ENCODE measurements at places on chromosomes 2 and 18. TPM values are rescaled to one million over a fixed set of nuclear protein-coding genes. Genes with fewer than 3 reads are reported as not detected.

- no peak for DNase-seq
Observed at GRCh38 chr2:145807968-145808367, 1288.0 kb upstream of the ZEB2 start.

DNA sequence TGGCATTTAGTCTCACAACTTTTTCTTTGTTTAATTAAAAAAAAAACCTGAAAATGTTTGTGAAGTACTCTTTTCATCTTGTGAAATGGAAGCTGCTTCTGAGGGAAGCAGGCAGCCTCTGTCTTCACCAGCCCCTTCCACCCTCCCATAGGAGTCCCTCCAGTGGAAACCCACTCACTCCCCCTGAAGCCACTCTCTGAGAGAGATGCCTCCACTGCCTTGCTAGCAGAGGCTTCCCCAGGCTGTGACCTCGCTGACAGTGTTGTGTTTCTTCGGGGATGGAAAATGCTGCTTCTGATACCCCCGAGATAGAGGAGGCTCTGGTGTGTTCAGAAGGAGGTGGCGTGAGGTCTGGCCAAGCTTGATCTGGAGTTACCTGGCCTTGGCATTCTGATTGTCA is 59.9 kb downstream of the SH3RF3 start:
- no peak for DNase-seq

- DNase-seq = no peak
Observed at GRCh38 chr2:221767106-221768012, 195.3 kb upstream of the EPHA4 start.

- DNase-seq = no peak
Observed at GRCh38 chr18:36558234-36558633, 260.7 kb downstream of the FHOD3 start.

DNA sequence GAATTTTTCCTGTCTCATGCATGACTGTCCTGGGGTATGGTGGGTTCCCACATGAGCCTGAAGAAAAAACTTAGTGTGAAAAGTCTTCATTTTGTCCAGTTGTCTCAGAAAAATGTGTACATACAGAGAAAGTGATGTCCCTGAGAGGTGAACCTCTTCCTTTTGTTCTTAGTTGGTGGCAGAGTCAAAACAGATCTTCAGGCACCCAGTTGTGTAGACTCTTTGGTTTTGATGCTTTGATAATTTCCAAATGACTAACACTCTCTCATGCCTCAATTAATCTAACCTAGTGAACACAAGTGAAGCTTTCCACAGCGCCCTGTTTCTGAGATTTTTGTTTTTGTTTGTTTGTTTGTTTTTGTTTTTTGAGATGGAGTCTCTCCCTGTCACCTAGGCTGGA is 273.5 kb downstream of the PIK3C3 start:
- DNase-seq = no peak

DNA sequence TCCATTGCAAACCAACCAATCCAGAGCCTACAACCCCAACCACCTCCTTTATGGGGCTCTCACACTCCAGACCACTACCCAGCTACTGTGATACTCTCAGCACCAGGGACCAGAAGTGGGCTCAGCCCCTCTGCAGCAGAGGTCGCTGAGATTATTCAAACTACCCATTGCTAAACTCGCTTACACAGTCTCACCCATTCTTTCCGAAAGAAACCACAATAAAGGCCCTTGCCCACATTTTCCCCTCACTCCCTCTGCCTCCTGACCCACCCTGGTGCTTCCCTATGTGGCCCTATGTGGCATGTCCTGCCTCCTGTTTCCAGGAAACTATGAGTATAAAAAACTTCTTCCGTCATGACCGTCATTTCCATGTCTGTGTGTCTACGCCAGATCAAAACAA is 10.7 kb downstream of the TEX51 start:
- no peak for DNase-seq

DNA sequence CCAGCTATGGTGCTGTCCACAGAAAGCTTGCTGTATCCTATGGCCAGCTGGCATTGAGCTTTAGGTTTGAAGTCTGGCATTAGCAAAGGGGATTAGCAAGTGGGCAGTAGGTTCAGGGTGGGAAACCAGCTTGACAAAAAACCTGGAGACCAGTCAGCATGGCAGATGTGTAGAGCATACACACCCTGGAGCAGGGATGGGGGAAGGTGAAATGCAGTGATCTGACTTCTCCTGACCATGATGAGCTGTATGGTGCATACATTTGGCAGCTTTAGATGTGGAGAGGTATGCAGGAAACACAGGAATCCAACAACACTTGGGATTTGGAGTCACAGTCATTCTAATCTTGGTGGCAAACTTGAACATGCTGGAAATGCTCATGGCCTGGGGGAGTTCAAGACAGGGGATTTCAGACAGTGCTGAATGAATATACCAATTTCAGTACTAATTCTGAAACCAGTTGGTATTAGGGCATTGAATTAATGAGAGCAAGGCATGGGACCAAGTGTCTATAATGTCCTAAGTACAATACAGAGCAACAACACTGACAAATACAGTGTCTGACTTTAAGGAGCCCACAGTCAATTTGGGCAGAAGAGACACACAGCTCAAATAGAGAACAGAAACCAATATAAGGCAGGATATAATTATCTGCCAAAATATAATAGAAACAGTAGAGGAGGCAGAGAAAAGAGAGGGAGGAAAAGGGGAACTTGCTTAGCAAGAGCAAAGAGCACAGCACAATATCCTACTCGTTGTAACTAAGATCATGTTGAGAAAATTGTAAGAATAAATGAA is 11.8 kb downstream of the ARHGAP15 start:
- no peak for DNase-seq

- peak; percentile 29 for DNase-seq
Observed at GRCh38 chr18:5542515-5543035, 1.2 kb downstream of the EPB41L3 start.

GRCh38 chr18:60022671-60023276 is 123.0 kb downstream of the PMAIP1 start:
- DNase-seq = no peak

GRCh38 chr2:134365356-134365755 is 111.5 kb downstream of the MGAT5 start:
- peak; percentile 31 for DNase-seq

Gene MYO1B
- 173 TPM for total RNA-seq

Gene MOGAT1
- 0.24 TPM for total RNA-seq

Gene CAMKMT
- 6.6 TPM for total RNA-seq

Gene ST8SIA5
- 11.8 TPM for total RNA-seq

Gene REG3G
- total RNA-seq = not detected

Gene GPBAR1
- total RNA-seq = not detected

Gene INHBB
- 0.24 TPM for total RNA-seq

Gene KANSL1L
- total RNA-seq = 25.3 TPM

Gene CD207
- not detected for total RNA-seq

Gene SERPINB2
- total RNA-seq = 20.5 TPM

Gene CROCC2
- total RNA-seq = 0.12 TPM
